ENCODE measurements at places on chromosomes 13 and 19.

- no peak for DNase-seq
Observed at GRCh38 chr19:45816236-45817009, 1.3 kb upstream of the RSPH6A start.

GRCh38 chr13:31909864-31910551 lies 121.6 kb upstream of the FRY start:
- no peak for DNase-seq

GRCh38 chr19:3603121-3603811 lies 3.4 kb downstream of the TBXA2R start:
- no peak for DNase-seq

DNA sequence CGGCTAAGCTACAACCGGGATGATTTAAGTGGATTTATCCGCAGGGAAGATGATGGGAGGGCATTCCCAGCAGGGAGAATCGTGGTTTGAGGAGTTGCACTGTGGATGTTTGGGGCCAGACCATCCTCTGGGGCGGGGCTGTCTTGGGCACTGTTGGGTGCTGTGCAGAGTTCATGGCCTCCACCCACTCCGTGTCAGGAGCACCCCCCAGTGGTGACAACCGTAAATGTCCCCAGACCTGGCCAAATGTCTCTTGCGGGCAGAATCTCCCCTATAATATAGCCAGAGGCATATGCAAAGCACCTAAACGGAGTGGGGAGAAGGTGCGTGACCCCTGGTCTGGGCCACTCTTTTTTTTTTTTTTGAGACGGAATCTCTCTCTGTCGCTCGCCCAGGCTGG lies 40.2 kb downstream of the SMIM24 start:
- DNase-seq = no peak

DNA sequence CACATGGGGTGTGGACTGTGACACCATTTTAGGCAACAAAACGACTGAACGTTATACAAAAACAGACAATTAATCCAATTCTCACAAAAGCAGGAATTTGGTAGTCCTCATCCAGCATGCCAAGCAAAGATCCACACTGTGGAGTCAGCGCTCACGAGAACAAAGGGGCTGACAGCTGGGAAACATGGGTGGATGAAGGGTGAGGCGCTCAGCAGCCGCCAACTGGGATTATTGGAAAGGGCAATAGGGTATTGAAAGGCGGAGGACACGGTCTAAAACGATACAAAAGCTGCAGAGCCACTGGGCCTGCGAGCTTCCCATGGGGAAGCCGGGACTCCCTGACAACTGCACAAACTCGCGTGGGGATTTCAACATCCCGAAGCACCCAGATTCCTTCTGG lies 4.7 kb upstream of the ZNF813 start:
- no peak for DNase-seq

GRCh38 chr19:2763687-2764086 lies 19.4 kb downstream of the SGTA start:
- no peak for DNase-seq

DNA sequence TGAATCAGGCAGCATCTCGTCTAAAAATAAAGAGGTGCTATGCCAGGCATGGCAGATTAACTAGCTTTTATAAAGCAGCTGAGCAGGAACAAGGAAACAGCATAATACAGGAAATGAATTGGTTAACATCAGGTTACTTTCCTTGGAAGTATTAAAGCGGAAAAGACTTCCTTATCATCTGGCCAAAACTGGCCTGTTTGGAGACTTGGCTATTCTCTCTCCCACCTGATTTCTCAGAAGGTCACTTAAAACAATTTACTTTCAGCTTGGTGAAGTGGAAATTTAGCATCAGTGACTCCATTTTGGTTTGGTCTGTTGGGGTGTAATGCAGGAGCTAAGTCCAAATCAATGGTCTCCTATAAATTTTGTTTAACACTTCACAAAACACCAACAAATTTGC lies 191.6 kb downstream of the NUFIP1 start:
- DNase-seq = no peak

DNA sequence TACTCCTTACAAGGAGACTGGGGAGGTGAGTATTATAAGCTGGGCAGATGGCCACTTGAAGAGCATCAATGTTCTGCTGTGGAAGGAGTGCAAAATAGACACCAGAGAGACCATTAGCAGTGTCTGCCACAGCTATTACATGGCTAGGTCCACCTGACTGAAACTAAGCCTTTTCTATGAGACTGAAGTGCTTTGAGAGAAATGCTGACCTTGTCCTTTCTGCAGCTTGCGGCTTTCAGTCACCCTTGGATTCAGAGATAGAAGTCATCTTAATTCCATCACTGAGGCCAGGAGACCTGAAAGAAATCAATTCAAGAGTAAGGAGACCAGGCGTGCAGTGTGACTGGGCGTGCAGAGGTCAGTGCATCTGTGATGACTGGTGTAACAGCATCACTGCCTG lies 1.3 kb upstream of the ZFP28 start:
- no peak for DNase-seq
